Stimulated activated CD4-positive, alpha-beta T cell treated with anti-CD3 and anti-CD28 coated beads, Interleukin-1b, Interleukin-23, amount 100 ng/mL, for 48 hours (primary cell): ENCODE measurements at places on chromosomes 2 and 18.

DNA sequence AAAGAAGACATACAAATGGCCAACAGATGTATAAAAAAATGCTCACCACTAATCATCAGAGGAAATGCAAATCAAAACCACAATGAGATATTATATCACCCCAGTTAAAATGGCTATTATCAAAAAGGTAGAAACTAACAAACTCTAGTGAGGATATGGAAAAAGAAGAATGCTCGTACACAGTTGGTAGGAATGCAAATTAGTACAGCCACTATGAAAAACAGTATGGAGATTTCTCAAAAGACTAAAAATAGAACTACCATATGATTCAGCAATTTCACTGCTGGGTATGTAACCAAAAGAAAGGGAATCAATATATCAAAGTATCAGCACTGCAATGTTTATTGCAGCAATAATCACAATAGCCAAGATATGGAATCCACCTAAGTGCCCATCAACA, 519.3 kb upstream of the HNMT start:
- DNase-seq: no peak

DNA sequence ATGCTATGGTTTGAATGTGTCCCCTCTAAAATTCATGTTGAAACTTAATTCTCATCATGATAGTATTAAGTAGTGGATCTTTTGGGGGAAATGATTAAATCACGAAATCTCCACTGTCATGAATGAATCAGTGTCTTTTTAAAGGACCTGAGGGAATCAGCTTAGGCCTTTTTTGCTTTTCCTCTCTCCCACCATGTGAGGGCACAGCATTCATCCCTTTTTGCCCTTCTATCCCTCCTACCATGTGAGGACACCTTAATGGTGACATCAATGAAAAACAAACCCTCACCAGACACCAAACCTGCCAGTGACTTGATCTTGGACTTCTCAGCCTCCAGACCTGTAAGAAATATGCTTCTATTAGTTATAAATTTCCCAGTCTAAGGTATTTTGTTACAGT, 247.1 kb upstream of the UBE2E3 start:
- no peak for DNase-seq

DNA sequence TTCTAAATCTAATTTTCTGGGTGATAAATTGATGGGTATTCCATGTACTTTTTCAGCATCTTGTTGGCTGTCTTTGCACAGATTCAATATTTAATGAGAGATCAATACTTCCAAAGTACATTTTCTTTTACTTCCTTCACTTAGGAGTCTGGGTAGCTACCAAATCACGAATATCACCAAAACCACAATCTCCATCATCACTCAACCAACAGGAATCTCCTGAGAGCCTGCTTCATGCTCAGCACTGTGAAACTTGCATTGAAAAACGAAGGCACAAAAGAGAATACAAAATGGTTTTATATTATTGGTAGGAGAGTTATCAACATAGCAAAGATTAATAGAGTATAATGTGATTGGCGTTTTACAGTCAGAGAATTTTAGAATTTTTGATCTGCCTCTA, 261.5 kb upstream of the DSEL start:
- no peak for DNase-seq

GRCh38 chr2:224440988-224441387, 39.1 kb upstream of the FAM124B start:
- no peak for DNase-seq

DNA sequence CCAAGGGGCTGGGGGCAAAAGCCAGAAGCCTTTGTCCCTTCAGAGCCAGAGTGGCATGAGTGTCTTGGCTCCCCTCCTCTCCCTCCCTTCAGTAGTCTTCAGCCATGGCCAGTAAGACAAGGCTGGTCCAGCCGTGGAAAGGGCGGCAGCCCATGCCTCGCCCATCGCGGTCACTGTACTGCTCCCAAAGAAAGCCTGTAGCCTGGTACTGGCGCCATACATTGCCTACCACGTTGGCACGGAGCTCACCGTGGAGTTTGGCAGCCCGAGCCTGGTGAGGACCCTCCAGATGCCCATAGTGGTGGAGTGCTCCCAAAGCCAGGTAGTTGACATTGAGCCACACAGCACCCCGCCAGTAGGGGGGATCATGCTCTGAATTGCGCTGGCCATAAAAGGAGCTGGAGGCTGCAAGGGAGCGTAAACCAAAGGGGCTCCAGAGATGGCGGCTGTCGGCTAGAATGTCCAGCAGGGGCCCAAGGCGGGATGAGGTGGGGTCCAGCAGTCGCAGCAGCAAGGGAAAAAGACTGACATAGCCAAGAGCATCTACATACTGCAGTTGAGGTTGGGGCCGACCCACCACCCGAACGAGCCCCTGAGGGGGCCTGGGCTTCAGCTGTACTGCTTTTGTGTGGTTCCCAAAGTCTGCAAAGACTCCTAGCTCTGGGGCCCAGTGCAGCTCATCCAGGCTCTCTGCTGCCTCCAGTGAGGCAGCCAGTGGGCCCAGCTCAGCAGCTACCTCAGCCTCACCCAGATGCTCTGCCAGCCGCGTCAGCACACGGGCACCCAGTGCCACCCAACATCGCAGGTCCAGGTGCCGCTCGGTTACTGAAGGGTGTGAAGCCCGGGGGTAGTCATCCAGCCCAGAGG, 3.2 kb downstream of the WBP1 start:
- DNase-seq: no peak

GRCh38 chr2:8249141-8249540, 432.7 kb upstream of the ID2 start:
- DNase-seq: no peak

DNA sequence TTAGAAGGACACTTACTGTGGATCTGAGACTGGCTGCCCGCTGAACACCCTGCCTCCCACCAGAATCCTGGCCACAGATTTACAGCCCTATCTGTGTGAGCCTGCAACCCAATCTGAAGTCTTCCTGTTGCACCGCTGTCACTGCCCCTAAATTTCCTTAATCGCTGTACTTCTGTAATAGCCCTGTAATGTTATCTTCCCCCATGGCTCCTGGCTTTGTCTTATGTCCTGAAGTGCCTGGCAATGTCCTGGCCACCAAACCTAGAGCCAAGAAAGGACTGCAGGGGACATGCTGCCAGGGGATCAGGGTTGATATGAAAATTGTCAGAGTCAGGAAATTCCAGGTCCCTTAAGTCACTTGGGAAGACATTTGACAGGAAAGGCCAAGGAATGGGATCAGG, 52.7 kb downstream of the FHOD3 start:
- no peak for DNase-seq

GRCh38 chr2:38200598-38200997, 124.6 kb upstream of the CYP1B1 start:
- DNase-seq: no peak

DNA sequence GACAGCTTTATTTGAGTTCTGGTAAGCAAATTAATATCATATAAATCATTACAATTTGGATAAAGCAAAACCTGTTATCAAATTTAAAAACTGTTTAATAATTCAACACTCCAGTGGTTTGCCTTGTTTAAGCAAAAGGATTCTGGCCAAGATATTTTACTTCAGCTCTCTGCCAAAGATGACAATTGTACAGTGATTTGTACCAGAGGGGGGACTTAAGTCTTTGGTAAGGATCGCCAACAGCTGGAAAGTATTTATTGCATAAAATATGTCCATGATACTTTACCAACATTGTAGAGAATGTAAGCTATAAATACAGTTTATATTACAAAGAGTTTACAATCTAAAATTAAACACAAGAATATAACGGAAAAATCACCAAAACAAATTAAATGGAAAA, 13.8 kb downstream of the PREPL start:
- DNase-seq: no peak

- DNase-seq: no peak
These were observed 731.7 kb upstream of the ID2 start for GRCh38 chr2:7950035-7950612.
